Activated CD8-positive, alpha-beta T cell treated with anti-CD3 and anti-CD28 coated beads for 36 hours (primary cell): ENCODE measurements at places on chromosomes 11 and 22. TPM values are rescaled to one million over a fixed set of nuclear protein-coding genes. Genes with fewer than 3 reads are reported as not detected.

Gene MS4A6A
- not detected for total RNA-seq

Gene DRG1
- 118 TPM for total RNA-seq

Gene ENTHD1
- total RNA-seq, result 0.34 TPM

Gene ART1
- not detected for total RNA-seq

Gene CCDC73
- total RNA-seq, result not detected

DNA sequence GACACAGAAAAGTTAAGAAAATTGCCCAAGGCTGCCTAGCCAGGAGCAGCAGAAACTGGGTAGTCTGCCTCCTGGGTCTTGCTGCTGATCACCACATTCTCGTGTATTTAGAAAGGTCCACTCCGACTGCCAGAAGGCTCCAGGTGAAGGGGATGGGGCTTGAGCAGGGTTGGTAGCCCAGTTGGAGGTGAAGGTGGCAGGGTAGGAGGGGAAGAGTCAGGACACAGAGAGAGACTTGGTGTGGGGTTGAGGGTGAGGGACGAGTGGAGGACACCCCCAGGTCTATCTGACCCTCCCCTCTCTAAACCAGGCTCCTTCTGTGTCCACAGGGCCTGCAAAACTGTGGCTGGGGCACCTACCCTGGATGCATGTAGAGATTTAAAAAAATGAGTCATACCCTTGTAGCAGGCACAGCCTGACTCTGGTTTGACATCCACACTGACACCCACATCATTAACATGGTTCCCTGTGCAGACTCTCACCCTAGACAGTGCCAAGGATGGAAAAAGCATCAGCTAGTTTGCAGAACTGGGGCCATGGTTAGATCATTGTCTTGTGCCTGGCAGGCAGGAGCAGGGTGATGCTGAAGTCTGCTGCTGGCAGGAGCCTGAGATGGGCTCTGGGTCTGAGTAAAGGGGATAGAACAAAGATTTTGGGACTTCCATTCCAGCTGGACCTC lies 273.2 kb downstream of the TENM4 start:
- no peak for DNase-seq
- H3K36me3 ChIP-seq, result no peaks in the 10 kb centered on the region
- H3K4me3 ChIP-seq, result no peak overlapping the region
- no peaks in the 10 kb centered on the region for H3K4me1 ChIP-seq
- H3K27ac ChIP-seq, result no peak overlapping the region

GRCh38 chr11:121048464-121049233 lies 24.7 kb downstream of the TBCEL start:
- no peaks in the 10 kb centered on the region for H3K4me1 ChIP-seq
- peaks cover 22% of the 10 kb centered on the region for H3K36me3 ChIP-seq
- no peak for DNase-seq
- no peaks in the 10 kb centered on the region for H3K27me3 ChIP-seq

DNA sequence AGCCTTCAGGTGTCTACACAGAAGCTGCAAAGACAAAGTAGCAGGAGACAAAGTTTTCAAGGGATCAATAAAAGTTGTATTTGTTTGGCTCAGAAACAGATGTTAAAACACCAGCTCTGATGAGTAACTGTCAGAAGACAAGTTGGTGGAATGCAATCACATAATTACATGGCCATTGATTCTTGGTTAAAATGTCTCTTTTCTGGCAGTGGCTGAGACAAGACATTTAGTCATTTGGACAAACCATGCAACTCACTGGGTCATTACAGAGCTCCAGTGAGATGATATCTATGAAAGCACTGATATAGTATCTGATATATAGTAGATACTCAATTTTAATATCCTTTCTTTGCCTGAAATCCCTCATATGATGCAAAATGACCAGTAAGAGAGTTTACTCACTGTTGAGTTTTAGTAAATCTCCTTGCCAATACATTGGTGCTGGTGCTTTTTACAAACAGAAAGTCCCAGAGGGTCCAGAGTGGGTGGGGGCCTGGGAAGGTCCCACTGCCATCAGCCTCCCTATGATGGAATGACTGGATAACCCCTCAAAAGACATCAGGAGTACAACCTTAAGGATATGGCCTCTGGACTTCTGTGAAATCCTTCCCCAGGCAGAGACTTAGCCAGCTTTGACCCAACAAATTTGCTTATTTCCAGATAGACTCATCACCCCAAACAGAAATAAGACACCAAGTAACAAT lies 95.0 kb downstream of the SLC1A2 start:
- DNase-seq, result no peak
- H3K4me1 ChIP-seq, result peaks cover 20% of the 10 kb centered on the region
- H3K27me3 ChIP-seq, result no peaks in the 10 kb centered on the region
- H3K4me3 ChIP-seq, result no peak overlapping the region

GRCh38 chr11:62104816-62105653 lies 18.8 kb upstream of the INCENP start:
- H3K4me1 ChIP-seq, result peaks cover 15% of the 10 kb centered on the region
- H3K27me3 ChIP-seq, result peaks cover 2% of the 10 kb centered on the region
- H3K27ac ChIP-seq, result peak overlapping the region; percentile 82

GRCh38 chr11:15937601-15938120 lies 418.7 kb downstream of the SOX6 start:
- H3K36me3 ChIP-seq, result no peaks in the 10 kb centered on the region
- peaks cover 5% of the 10 kb centered on the region for H3K27me3 ChIP-seq
- H3K4me3 ChIP-seq, result no peak overlapping the region
- H3K4me1 ChIP-seq, result no peaks in the 10 kb centered on the region

DNA sequence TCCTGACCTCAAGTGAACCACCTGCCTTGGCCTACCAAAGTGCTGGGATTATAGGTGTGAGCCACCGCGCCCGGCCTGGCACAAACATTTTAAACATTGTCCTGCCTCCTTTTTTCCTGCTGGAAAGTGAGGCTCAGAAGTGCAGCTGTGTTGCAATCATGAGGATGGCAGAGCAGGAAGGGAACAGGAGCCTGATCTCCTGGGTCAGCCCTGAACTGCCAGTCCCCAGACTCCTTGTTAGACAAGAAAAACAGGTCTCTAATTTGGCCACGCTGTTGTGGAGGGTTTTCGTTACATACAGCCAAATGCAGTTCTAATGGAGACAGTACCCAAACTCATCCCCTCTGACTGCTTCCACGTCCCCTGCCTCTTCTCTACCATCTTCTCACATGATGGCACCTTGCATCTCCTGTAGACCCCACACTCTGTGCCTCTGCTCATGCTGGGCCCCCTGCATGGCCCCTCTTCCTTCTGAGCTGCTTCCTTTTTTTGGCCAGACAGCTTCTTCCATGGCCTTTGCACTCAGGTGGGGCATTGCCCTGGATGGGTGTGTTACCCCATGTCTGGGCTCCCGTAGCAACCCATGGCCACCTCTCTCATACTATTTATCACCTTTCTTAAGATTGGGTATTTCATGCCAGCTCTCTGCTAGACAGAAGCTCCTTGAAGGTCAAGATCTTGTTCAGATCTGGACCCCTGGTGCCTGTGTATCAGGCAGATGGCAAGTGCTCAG lies 227.1 kb downstream of the CEP164 start:
- H3K27ac ChIP-seq, result no peak overlapping the region
- no peak overlapping the region for H3K4me3 ChIP-seq
- H3K27me3 ChIP-seq, result no peaks in the 10 kb centered on the region

DNA sequence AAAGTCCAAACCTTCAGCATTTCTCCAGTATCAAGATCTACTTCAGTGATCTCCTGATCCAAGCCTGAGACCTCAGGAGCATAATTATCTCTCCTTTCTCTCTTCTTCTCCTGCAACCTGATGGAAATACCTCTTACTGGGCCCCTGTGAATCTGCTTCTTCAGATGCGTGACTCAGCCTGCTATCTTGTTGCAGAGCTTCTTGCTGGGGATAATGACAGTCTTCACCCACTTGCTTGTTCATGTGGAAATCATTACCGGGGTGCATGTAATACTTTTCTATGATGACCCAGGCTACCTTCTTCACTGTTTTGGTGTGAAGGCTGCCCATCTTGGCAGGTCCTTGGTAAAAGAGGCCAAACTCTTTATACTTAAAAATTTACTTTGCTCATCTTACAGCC lies 140.0 kb upstream of the POU2AF2 start:
- H3K27me3 ChIP-seq, result peaks cover 10% of the 10 kb centered on the region
- H3K36me3 ChIP-seq, result no peaks in the 10 kb centered on the region
- no peak overlapping the region for H3K4me3 ChIP-seq
- no peak overlapping the region for H3K27ac ChIP-seq
- H3K4me1 ChIP-seq, result no peaks in the 10 kb centered on the region

DNA sequence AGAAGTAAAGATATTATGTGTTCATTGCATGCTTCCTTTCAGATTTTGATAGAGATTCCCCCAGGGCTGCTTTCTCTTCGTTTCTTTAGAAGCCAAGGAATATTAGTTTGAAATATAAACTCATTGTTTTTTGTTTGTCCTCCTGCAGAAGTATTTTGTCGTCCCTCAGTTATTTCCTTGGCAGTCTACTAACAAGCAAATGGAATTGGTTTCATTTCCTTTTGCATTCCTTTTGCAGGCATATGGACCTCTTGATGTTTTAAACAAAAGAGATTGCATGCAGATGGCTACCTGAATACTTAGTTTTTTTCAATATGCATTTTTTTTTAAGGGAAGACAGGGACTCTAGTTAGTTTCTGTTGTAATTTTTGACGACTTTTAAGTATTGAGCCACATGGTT lies 62.2 kb downstream of the BCL2L13 start:
- H3K27me3 ChIP-seq, result no peaks in the 10 kb centered on the region
- no peak for DNase-seq
- no peak overlapping the region for H3K27ac ChIP-seq
- H3K4me3 ChIP-seq, result no peak overlapping the region

DNA sequence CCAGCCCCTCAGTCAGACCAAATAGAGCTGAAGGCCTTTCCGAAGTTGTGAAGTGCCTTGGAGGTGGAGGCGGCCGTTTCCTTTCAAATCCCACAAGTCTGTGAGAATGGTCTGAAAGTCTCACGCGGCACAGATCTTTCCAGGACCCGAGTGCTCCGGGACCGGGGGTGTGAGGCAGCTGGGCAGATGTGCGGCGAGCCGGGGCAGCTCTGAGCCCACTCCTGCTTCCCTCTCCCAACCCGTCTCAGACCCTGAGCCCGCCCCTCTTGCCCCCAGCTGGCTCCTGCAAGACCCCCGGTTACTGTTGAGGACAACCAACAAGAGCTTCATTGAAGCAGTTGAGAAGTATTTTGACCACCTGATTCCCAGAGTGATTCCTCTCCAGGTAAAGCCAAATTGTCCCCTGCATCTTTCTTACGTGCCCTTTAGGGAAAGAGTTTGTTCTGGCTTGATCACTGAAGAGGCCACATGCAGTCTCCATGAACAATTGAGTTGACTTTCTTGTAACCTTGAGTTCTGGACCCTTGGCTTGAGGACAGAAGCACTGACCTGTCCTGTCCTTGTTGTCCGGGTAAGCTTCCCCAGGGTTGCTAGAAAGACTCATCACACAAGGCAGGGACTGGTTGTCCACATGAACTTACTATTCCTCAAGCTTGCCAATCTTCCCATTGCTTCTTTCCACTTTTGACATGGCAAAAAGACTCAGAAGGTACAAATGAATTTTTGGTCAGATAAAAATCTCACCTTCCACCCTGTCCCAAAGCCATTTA lies 7.5 kb downstream of the GLB1L3 start:
- H3K27me3 ChIP-seq, result no peaks in the 10 kb centered on the region
- peaks cover 3% of the 10 kb centered on the region for H3K4me1 ChIP-seq
- no peak overlapping the region for H3K27ac ChIP-seq
- no peak for DNase-seq
- H3K4me3 ChIP-seq, result no peak overlapping the region

DNA sequence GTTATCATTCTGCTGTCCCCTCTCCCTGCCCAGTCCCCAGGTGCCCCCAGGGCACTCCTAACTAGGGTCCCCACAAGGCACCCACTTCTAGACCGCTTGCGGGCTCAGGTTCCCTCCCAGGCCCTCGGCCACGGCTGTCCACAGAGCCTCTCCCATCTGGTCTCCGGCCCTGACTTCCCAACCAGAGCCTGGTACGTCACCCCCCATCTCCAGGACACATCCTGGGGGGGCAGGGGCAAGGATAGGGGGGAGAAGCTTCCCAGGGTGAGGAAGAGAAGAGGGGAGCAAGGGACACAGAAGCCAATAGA lies 457 bp downstream of the SSTR3 start:
- H3K4me1 ChIP-seq, result peaks cover 49% of the 10 kb centered on the region
- H3K27ac ChIP-seq, result no peak overlapping the region
- no peaks in the 10 kb centered on the region for H3K36me3 ChIP-seq
- no peaks in the 10 kb centered on the region for H3K27me3 ChIP-seq
- no peak overlapping the region for H3K4me3 ChIP-seq

GRCh38 chr11:30893318-30893717 lies 307.2 kb upstream of the MPPED2 start:
- peaks cover 2% of the 10 kb centered on the region for H3K27me3 ChIP-seq
- H3K4me1 ChIP-seq, result no peaks in the 10 kb centered on the region
- no peak overlapping the region for H3K27ac ChIP-seq
- DNase-seq, result no peak
- no peaks in the 10 kb centered on the region for H3K36me3 ChIP-seq
- H3K4me3 ChIP-seq, result no peak overlapping the region

DNA sequence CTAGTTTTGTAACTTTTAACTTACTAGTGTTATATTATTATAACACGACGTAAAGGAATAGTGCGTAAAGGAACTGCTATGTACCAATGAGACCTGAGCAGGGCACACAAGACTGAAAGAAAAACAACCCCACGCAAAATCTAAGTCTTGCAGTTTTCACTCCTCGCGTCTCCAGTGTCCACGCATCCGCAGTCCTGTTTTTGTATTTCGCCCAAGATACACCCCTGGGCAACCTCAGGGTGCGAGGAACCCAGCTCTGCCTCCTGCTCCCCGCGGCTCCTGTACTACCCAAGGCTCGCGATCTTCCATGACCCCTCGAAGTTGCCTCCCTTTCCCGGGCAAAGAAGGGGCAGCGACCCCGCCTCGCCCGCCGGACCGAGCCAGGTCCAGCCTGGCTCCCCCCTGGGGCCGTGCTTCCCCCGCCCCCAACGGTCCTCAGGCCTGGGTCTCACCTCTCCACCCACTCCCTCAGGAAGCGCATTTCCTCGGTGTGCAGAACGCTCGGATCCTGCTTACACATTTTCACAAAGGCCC lies 393 bp downstream of the ST13 start:
- H3K4me3 ChIP-seq, result peak overlapping the region; percentile 94
- H3K27me3 ChIP-seq, result no peaks in the 10 kb centered on the region
- peaks cover 17% of the 10 kb centered on the region for H3K36me3 ChIP-seq
- DNase-seq, result peak; percentile 47
- peaks cover 52% of the 10 kb centered on the region for H3K4me1 ChIP-seq

DNA sequence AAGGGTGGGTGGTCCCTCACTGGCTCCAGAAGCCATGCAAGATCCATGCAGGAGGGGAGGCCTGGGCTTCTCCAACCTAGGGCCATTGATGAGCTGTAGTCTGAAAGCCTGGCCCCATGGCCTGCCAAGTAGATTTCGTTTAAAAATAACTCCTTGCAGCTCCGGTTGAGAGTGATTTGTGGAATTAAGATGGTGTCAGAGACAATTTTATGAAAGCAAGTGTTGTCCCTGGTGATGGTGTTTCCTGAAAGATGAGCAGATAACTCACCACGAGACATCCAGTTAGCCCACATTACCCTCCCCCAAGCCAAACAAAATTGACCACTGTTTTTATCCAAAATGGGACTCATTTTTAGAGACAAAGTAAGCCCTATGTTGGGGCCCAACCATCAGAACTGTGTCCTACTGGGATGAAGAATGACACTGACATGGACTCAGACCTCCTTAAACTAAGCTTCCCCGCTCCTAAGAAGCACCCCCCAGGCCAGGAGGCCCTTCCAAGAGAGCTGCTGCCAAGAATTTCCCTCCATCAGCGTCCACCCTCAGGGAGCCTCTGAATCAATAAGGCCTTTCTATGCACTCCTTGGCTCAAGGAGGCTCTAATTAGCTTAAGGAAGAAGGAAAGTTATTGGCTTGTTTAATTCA lies 174.2 kb upstream of the NCAM1 start:
- no peak overlapping the region for H3K4me3 ChIP-seq
- H3K4me1 ChIP-seq, result no peaks in the 10 kb centered on the region
- no peak overlapping the region for H3K27ac ChIP-seq
- no peak for DNase-seq

- no peaks in the 10 kb centered on the region for H3K36me3 ChIP-seq
- no peaks in the 10 kb centered on the region for H3K4me1 ChIP-seq
- no peaks in the 10 kb centered on the region for H3K27me3 ChIP-seq
- H3K4me3 ChIP-seq, result no peak overlapping the region
Observed at GRCh38 chr11:12523180-12523924, 146.0 kb downstream of the PARVA start.
